ENCODE measurements at places on chromosomes 16 and 17. TPM values are rescaled to one million over a fixed set of nuclear protein-coding genes. Genes with fewer than 3 reads are reported as not detected.
A peak's percentile ranks its signal among the peaks of the same experiment; 100 is the strongest.

- no peak for DNase-seq
These were observed 24.0 kb downstream of the PITPNC1 start for GRCh38 chr17:67401106-67401505.

DNA sequence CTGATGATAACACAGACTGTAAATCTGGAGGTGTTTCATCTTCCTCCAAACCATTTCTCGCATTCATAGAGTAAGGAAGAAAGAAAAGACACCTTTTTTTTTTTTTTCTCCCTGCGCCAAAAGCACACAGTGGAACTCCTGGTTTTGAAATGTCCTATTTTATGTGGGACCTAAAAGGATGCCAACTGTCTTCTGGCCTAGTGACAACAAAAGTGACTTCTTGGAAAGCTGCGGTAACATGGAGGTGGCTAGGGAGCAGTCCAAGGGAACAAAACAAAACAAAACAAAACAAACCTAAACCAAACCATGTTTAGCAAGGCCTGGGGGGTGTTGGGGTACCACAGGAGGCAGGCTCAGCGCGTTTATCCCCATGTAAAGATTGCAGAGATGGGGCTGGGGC, 174.8 kb downstream of the XYLT1 start:
- no peak for DNase-seq

Gene DYNLRB2
- total RNA-seq: 0.59 TPM

GRCh38 chr16:2919511-2920255, 8.0 kb downstream of the FLYWCH1 start:
- DNase-seq: peak; percentile 18

- no peak for DNase-seq
These were observed 11.4 kb upstream of the CACNG1 start for GRCh38 chr17:67032985-67033384.

- no peak for DNase-seq
These were observed at the start of gene GP2 for GRCh38 chr16:20327444-20328041. Gene GP2 (minus strand): TSS chr16:20327513. CDS start chr16:20326431, 1,082 bp downstream.

Gene C16orf46
- total RNA-seq: 0.69 TPM

DNA sequence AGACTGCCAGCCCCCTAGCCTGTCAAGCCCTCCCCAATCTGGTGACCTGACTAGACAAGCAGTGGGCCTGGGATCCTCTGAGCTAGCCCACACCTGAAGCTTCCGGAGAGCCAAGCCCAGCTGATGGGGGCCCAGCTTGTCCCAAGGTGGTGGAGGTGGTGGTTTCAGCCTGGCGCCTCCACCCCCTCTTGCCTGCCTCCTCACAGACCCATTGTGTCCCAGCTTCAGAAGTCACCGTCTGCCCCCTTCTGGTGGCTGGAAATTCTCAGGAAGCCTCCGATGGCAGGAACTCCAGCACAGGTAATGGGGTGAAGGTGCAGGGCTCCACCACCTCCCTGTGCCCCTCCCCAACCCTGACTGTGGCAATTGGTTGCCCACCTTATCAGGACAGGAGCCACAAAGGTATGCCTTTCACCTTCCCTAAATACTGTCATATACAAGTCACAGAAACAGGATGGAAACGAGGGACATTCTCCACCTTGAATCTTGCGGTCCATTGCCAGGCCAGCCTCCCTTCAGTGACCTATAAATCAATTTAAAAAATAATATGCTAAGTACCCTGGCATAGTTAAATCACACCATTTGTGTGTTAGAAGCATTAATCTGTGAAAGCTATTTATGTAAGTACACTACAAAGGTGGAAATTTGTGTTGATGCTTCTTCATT, 66.0 kb upstream of the ZNF423 start:
- peak; percentile 5 for DNase-seq

- no peak for DNase-seq
These were observed 14.4 kb downstream of the TBKBP1 start for GRCh38 chr17:47708312-47708863.
